ENCODE measurements at places on chromosomes 12 and 14. TPM values are rescaled to one million over a fixed set of nuclear protein-coding genes. Genes with fewer than 3 reads are reported as not detected.

- H3K4me3 ChIP-seq: no peak overlapping the region
Observed at GRCh38 chr12:83945871-83946270, 966.7 kb downstream of the SLC6A15 start.

GRCh38 chr14:84825481-84826251, 704.3 kb upstream of the FLRT2 start:
- H3K27me3 ChIP-seq: no peaks in the 10 kb centered on the region
- no peaks in the 10 kb centered on the region for H3K4me1 ChIP-seq
- no peak overlapping the region for H3K4me3 ChIP-seq
- no peak for DNase-seq

DNA sequence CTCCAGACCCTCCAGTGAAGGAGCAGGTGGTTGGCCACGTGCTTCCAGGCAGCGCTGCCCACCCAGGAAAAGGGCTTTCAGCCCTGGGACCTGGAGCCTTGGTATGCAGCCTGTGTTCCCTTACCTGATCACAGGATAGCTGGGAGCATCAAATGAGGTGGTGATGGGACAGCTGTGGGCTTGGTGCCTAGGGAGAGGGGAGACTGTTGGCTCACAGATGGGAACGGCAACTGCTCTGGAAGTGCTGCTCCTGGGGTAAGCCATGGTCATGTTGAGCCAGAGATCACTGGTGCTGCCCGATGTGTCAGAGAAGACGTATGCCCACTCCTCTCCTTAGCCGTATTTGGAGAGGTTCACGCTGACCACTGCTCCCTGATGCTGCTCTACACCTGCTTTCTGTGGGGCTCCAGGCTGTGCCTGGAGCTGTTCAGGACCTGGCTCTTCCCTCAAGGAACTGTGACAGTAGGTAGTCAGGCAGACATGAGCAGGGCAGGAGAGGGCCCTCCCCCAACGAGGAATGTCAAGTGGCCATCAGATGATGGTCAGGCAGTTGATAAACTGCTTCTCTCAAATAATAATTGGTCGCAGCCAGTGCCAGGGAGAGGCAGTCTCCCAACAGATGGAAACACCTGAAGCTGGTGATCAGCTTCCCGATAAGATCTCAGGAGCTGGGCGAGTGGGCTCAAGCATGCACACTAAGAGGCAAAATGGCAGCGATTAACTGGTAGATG, 2.8 kb upstream of the CYP46A1 start:
- H3K4me1 ChIP-seq: peaks cover 21% of the 10 kb centered on the region
- no peak for DNase-seq
- peaks cover 16% of the 10 kb centered on the region for H3K27me3 ChIP-seq

DNA sequence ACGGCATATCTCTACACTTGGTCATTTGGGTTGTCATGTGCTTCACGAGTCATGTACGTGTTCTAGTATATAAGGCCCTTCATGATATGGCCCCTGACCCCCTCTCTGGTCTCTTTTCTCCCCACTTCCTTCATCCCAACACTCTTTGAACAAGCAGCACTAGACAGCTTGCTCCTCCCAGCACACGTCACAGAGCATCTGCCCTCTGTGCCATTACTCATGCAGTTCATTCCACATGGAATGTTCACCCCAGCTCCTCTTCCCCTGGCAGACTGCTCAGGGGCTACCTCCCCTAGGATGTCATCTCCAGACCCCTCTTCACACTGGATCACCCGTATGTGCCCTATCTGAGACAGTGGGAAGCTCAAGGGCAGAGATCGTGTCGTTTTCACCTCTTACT, 14.1 kb upstream of the LRP1-AS start:
- no peak overlapping the region for H3K27ac ChIP-seq
- H3K27me3 ChIP-seq: no peaks in the 10 kb centered on the region
- DNase-seq: no peak

GNS gene
- total RNA-seq: 48.2 TPM

CCDC175 gene
- total RNA-seq: 0.19 TPM

PRB3 gene
- total RNA-seq: not detected

LDHB gene
- total RNA-seq: 1,383 TPM

CLEC1B gene
- total RNA-seq: not detected

SLC38A4 gene
- not detected for total RNA-seq

GRCh38 chr14:53779301-53779700, 177.3 kb downstream of the BMP4 start:
- no peaks in the 10 kb centered on the region for H3K4me1 ChIP-seq
- no peak overlapping the region for H3K27ac ChIP-seq
- peaks cover 3% of the 10 kb centered on the region for H3K36me3 ChIP-seq
- DNase-seq: no peak
- no peaks in the 10 kb centered on the region for H3K27me3 ChIP-seq

DNA sequence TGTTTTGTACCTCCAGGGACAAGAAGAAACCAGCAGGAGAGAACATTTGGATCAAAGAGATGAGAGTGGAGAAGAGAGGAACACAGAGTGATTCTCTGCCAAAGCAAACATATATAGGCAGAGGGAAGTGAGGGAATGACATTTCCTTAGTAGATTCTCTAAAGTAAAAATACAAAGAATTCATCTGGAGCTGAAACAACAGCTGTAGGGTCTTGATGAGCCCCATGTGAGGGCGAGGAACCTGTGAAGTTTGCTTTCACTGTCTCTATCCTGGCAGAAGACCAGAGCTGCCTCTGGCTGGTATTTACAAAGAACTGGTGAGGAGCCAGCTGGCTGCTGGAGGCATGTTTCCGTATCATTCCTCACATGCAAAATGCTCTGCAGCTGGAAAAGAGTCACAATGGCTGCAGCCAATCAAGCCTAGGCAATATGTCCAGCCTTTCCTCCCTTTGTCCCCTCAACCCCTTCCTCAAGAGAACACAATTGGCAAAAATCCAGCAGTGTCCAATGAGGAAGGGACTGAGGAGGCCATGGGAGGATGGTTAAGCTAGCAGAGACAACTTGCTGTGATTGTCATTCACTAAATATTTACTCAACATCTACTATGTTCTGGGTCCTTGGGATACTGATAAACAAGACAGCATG, 122.5 kb downstream of the PHLDA1 start:
- H3K4me1 ChIP-seq: peaks cover 17% of the 10 kb centered on the region
- no peak overlapping the region for H3K4me3 ChIP-seq
- H3K36me3 ChIP-seq: no peaks in the 10 kb centered on the region
- H3K27me3 ChIP-seq: no peaks in the 10 kb centered on the region
- no peak for DNase-seq

MYF5 gene
- not detected for total RNA-seq

SELPLG gene
- total RNA-seq: 0.51 TPM

ZBTB42 gene
- 2.7 TPM for total RNA-seq

KIF26A gene
- 15.2 TPM for total RNA-seq

- H3K27me3 ChIP-seq: no peaks in the 10 kb centered on the region
- H3K27ac ChIP-seq: peak overlapping the region; percentile 64
- peaks cover 24% of the 10 kb centered on the region for H3K4me1 ChIP-seq
- H3K4me3 ChIP-seq: no peak overlapping the region
- DNase-seq: no peak
Observed at GRCh38 chr14:89186856-89187376, 230.1 kb downstream of the FOXN3 start.

MRPS35 gene
- 36.7 TPM for total RNA-seq

DNA sequence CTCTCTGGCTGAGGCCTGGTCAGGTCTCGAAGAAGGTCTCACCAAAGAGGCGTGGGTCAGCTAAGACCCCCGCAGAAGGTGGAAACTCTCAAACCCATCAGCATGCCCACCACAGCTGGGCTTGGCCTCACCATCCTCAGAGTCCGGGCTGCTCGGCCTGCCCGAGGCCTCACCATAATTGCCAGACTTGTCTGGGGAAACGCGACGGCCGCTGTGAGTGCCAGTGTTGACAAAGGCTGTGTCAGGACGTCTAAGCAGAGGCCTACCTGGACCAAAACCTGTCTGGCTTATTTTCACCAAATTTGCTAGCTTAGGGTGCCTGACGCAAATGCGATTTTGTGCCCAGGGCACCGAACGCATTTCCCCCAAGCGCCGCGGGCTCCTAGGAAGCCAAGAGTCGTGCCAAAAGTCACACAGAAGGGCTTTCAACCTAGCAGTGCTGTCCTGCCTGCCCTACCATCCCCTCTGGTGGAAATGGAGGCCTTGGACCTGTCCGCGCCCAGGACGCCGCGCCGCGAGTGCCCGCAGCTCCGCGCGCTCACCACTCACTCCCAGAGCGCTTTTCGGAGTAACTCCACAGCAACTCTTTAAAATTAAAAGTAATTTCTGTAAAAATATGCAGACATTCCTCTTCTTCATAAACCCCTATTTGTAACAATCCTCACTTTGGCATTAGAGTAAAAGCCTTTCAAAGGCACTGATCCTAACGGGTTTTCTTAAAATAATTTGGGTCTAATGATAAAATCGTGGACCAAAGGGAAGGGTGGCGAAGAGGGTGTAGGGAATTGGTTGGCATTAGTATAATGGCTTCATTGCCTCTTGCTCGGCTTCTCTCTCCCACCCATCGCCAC, 1.2 kb upstream of the ALX1 start:
- no peak overlapping the region for H3K27ac ChIP-seq
- H3K36me3 ChIP-seq: no peaks in the 10 kb centered on the region
- no peak for DNase-seq
- peaks cover 97% of the 10 kb centered on the region for H3K27me3 ChIP-seq
- peak overlapping the region; percentile 99 for H3K4me3 ChIP-seq
- H3K4me1 ChIP-seq: peaks cover 32% of the 10 kb centered on the region

ACVR1B gene
- total RNA-seq: 34.3 TPM

DNA sequence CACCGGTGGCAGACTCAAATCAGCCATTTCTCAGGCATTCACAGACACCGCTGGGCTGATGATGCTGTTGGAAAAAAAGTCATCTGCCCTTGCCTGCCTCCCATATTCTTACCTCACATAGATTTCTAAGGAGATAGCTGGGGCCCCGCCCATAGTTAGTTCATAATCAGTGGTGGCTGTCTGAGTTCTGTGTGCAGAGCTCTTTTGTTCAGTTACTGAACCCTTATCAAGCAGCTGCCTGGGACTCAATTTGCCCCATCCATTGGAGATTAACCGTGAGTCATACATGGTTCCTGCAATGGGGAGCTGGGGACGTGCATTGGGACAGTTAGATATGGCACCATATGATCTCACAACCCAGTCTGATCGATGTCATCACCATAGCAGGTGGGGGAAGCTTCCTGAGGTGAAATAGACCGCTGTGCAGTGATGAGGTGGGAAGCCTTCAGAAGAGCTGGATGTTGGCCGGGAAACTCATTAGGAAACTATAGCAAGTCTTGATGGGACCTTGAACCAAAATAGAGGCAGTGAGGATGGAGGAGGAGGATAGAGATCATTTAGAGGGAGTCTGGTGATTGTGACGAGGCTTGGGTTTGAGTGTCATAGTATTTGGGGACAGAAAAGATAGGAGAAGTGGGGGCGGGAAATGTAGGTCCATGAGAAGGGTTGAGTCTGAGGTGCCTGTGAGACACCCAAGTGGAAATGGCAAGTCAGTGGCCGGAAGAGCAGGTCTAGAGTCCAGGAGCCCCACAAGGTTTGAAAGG, 147.8 kb downstream of the GCH1 start:
- no peaks in the 10 kb centered on the region for H3K36me3 ChIP-seq
- H3K4me3 ChIP-seq: no peak overlapping the region
- no peak for DNase-seq
- H3K27me3 ChIP-seq: no peaks in the 10 kb centered on the region
- no peaks in the 10 kb centered on the region for H3K4me1 ChIP-seq

GRCh38 chr14:62662811-62663455, 382.3 kb downstream of the KCNH5 start:
- peaks cover 3% of the 10 kb centered on the region for H3K27me3 ChIP-seq
- H3K4me1 ChIP-seq: peaks cover 10% of the 10 kb centered on the region
- no peak overlapping the region for H3K27ac ChIP-seq
- DNase-seq: no peak
- no peak overlapping the region for H3K4me3 ChIP-seq

ITGA7 gene
- 63.7 TPM for total RNA-seq

DNA sequence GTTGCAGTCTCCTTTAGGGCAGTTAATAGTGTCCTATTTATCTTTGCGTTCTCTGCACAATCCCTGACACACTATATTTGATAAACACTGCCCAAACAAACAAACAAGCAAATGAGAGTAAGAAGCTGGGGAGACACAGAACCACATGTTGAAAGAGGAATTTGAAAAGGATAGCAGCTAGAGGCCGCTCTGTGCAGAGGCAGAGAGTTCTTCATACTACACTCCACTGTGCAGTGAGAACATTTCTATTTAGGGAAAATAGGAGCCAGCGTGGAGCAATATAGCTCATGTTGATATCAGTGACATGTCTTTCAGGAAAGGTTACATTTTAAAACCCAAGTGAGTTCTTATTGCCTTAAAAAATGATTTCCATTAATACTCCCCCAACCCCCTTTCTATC, 140.3 kb upstream of the SEL1L start:
- no peak for DNase-seq
- no peak overlapping the region for H3K4me3 ChIP-seq
- H3K36me3 ChIP-seq: no peaks in the 10 kb centered on the region
- H3K4me1 ChIP-seq: no peaks in the 10 kb centered on the region

GPR68 gene
- 0.14 TPM for total RNA-seq

DPY19L2 gene
- 23.2 TPM for total RNA-seq

DNA sequence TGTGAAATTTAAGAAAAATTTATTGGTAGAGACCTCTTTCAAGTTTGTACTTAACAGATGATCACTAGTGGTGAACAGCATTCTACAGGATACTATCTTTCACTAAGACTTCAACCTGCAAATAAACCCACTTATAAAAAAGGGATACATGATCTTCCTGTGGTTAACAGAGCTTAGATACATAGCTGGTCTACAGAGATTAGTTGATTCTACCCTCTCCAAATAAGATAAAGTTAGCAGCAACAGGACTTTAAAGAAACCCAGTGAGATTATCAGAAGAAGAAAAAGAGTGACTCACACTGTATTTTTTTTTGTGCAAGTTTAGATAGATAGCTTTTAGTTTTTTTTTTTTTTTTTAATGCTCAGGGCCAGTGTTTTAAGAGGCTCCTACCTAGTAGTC, 34.5 kb downstream of the USP44 start:
- no peaks in the 10 kb centered on the region for H3K4me1 ChIP-seq
- peaks cover 15% of the 10 kb centered on the region for H3K36me3 ChIP-seq
- H3K27me3 ChIP-seq: no peaks in the 10 kb centered on the region
- H3K27ac ChIP-seq: no peak overlapping the region
